IPS DF 6.9 (cell line): ENCODE measurements at places on chromosomes 7 and 10.

DNA sequence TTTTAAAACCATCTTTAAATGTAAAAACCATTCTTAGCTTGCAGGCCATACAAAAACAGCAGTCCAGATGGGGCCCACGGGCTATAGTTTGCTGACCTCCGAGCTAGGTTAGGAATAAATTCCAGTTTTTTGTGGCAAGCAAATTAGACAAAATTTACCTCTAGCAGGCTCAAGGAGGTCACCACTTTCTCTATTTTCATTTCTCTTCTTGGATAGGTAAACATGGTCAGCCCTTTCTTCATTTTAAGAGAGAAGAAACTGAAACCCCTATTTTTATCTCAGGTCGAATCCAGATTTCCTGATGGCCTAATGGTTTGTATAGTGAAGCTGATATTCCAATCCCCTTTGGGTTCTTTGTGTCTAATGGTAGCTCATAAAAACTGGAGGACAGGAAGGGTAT lies 10.7 kb downstream of the IKZF5 start:
- no peak overlapping the region for H3K4me3 ChIP-seq

- no peak overlapping the region for H3K27ac ChIP-seq
- DNase-seq, result no peak
- no peak overlapping the region for H3K4me3 ChIP-seq
- H3K27me3 ChIP-seq, result peaks cover 32% of the 10 kb centered on the region
- H3K4me1 ChIP-seq, result no peaks in the 10 kb centered on the region; the same call in 1 of the 2 replicates
- no peaks in the 10 kb centered on the region for H3K36me3 ChIP-seq
Measured at GRCh38 chr7:155799514-155799913, 12.7 kb downstream of the SHH start.

DNA sequence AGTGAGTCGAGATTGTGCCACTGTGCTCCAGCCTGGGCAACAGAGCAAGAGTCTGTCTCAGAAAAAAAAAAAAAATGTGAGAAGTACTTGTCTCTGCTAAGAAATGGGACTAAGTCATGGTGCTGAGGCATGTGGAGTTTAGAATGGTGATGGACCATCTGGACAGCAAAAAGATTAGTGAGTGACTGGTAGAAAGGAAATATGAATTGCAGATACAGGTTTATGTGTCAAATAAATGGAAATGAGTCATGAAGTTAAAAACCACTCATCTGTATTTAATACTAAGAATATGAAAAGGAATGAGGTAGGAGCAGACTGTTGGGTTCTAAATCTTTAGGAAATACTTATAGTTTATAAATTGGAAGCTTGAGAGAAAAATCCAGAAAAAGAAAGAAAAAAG lies 625.7 kb upstream of the ANKRD30A start:
- H3K27me3 ChIP-seq, result no peaks in the 10 kb centered on the region
- no peak for DNase-seq
- H3K4me1 ChIP-seq, result no peaks in the 10 kb centered on the region
- H3K36me3 ChIP-seq, result no peaks in the 10 kb centered on the region
- no peak overlapping the region for H3K27ac ChIP-seq

DNA sequence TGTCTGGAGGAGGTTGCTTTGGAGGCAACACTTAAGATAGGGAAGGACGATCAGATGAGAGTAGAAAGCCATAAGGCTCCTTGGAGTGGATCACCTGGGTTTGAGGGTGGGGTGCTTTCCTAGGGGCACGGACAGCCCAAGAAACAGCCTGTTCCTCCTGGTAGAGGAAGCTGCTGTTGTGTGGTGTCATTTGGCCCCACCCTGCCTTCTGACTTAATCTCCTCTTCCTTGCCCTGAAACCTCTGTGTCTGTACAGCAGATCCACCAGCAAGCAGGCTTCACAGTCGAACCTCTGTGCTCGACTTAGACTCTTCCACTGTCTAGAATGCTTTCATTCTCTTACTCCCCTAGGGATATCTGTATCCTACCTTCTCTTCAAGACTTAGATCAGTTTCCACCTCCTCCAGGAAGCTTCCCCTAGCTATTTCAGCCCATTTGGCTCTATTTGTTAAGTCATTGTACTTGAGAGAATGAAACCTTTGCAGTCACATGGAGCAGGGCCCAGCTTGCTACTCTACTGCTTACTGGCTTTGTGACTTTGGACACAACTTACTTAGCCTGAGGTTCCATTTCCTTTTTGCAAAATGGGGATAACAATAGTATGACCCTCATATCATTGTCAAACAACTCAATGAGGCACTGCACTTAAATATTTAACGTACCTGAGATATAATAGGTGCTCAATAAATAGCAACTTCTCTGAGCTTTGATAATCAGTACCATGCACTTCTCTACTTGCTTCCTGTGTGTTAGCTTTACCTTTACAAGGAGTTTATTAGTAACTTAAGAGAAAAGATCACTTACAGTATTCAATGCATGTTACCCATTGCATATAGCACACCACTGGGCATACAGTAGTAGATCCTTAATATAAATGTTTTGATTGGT lies 5.0 kb downstream of the MXI1 start:
- H3K4me3 ChIP-seq, result no peak overlapping the region
- H3K4me1 ChIP-seq, result peaks cover 2% of the 10 kb centered on the region; the same call in 1 of the 2 replicates
- peaks cover 14% of the 10 kb centered on the region for H3K27me3 ChIP-seq

- H3K4me1 ChIP-seq, result no peaks in the 10 kb centered on the region
- H3K27me3 ChIP-seq, result no peaks in the 10 kb centered on the region
- no peak overlapping the region for H3K27ac ChIP-seq
- no peak overlapping the region for H3K4me3 ChIP-seq
Measured at GRCh38 chr7:53607961-53608360, 572.5 kb downstream of the POM121L12 start.

DNA sequence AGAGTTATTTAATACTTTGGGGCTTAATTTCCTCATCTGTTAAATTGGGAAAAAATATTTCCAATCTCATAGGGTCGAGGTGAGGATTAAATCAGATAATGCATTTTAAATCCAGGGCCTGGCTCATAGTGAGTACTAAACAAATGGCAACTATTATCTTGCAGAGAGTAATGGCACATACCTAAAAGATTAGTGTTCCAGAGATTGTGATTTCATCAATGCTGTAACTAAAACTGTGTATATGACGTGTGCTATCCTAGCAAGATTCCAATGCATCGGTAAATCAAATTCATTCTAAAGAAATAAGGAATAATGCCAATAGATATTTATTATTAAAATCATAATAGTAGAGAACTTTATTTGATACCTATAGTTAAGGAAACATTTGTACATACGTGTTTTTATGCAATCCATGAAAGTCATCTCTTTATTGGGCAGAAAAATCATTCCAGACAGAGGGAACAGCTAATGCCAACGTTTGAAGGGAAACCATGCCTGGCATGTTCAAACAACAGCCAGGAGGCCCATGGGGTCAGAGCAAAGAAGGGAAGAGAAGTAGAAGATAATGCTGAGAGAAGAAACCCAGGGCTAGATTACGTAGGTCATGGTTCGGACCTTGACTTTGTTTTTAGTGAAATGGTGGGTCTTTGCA lies 174.8 kb upstream of the AGR3 start:
- no peak overlapping the region for H3K27ac ChIP-seq
- DNase-seq, result no peak
- H3K27me3 ChIP-seq, result no peaks in the 10 kb centered on the region
- H3K4me1 ChIP-seq, result no peaks in the 10 kb centered on the region

DNA sequence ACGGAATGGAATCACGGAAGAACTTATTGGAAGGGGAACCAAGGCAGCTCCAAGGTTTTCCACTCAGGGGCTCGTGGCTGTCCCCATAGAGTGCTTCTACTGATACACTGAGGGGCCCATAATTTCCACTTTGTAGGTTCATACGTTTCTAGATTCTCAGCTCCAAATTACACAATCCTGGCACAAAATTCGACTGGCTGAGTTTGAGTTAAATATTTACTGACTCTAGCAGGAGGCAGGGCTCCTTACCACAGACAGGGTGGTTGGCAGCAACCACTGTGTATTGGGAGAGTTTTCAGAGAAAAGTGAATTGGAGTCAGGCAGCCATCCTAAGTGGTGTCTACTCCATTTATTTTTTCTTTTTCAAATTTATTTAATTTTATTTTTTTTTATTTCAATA lies 55.4 kb upstream of the SEC61G start:
- no peak for DNase-seq
- H3K27me3 ChIP-seq, result no peaks in the 10 kb centered on the region
- H3K4me3 ChIP-seq, result no peak overlapping the region
- no peak overlapping the region for H3K27ac ChIP-seq
- no peaks in the 10 kb centered on the region for H3K4me1 ChIP-seq
- no peaks in the 10 kb centered on the region for H3K36me3 ChIP-seq

DNA sequence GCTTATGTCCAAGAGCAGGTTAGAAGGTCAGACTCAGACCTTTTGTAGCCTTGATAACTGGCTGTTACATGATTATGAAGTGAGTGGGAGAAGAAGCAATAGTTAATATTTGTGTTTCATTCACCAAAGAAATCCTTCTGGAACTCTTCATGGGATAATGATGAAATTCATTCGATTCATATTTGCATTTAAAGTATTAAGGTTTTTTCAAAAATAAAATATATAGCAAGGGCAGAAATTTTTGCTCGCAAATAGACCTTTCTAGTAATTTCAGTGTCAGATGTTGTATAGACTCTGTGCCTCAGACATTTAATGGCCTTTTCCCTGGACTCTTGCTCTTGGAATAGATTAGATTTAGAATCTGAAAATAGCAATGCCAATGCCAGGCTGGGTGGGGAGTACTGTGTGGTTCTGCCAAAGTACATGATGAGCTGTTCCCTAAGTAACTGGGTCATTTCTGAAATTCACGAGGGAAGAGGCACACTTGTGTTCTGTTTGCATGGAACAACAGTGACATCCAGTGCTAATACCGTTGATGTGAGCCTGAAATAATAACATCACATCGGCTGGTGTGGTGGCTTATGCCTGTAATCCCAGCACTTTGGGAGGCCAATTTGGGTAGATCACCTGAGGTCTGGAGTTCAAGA lies 119.2 kb downstream of the MBL2 start:
- no peak overlapping the region for H3K4me3 ChIP-seq
- H3K27ac ChIP-seq, result no peak overlapping the region
- H3K27me3 ChIP-seq, result no peaks in the 10 kb centered on the region
- no peaks in the 10 kb centered on the region for H3K4me1 ChIP-seq
- no peak for DNase-seq

DNA sequence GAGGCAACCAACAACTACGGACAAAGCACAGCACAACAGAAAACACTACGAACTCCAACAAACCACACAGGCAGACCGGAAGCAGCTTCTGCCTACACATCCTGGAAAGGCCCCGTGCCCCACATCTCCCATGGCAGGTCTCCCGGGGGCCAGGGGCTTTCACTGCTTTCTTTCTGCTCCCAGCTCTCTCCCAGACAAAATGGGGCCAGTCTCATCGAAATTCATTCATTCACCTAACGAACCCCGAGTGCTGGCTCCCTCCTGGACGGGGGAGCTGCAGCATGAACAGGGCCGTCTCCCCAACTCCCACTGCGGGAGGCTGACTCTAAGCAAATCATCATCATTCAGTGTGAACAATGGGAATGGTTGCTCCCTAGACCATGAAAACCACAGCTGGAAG lies 47.6 kb upstream of the NANOS1 start:
- H3K27me3 ChIP-seq, result no peaks in the 10 kb centered on the region
- no peak overlapping the region for H3K4me3 ChIP-seq
- H3K36me3 ChIP-seq, result no peaks in the 10 kb centered on the region

- peaks cover 4% of the 10 kb centered on the region; the same call in 1 of the 2 replicates for H3K27me3 ChIP-seq
- no peak for DNase-seq
- H3K36me3 ChIP-seq, result no peaks in the 10 kb centered on the region
- H3K4me3 ChIP-seq, result no peak overlapping the region; the same call in 1 of the 2 replicates
- H3K27ac ChIP-seq, result no peak overlapping the region
Measured at GRCh38 chr7:127536741-127537140, 48.7 kb downstream of the GCC1 start.

DNA sequence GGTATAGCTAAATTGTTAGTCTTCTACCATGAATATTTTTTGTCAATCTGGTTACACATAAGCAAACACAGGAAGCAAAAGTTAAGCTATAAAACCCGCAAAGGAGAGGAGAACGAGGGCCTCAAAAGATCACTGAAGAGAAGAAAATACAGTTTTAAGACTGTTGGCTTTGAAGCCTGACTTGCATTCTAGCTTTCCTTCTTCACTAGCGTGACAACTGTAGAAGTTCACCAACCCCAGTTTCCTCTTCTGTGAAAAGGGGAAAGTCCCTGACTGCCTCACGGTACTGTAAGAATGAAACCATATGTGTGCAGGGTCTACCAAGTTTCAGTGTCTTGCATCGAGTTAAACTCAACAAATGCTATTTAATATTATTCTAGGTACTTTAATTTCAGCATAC lies 7.5 kb upstream of the LRRN3 start:
- H3K27ac ChIP-seq, result no peak overlapping the region
- H3K27me3 ChIP-seq, result no peaks in the 10 kb centered on the region
- no peaks in the 10 kb centered on the region for H3K36me3 ChIP-seq
- no peak overlapping the region for H3K4me3 ChIP-seq
- peaks cover 3% of the 10 kb centered on the region; the same call in 1 of the 2 replicates for H3K4me1 ChIP-seq

GRCh38 chr10:103564116-103564501 lies 70.6 kb downstream of the NEURL1 start:
- no peaks in the 10 kb centered on the region for H3K27me3 ChIP-seq
- no peaks in the 10 kb centered on the region for H3K36me3 ChIP-seq
- H3K4me3 ChIP-seq, result no peak overlapping the region
- no peaks in the 10 kb centered on the region for H3K4me1 ChIP-seq
- no peak overlapping the region for H3K27ac ChIP-seq

- H3K4me3 ChIP-seq, result no peak overlapping the region
- no peaks in the 10 kb centered on the region; the same call in 1 of the 2 replicates for H3K4me1 ChIP-seq
- no peak for DNase-seq
- H3K36me3 ChIP-seq, result 0 out of 2 replicates have a peak, but pooled peaks cover 3% of the 10 kb centered on the region
- no peak overlapping the region for H3K27ac ChIP-seq
Measured at GRCh38 chr10:102519246-102519825, 15.6 kb downstream of the SUFU start.

GRCh38 chr7:44058759-44059218 lies 6.6 kb downstream of the PGAM2 start:
- peaks cover 38% of the 10 kb centered on the region for H3K36me3 ChIP-seq
- no peaks in the 10 kb centered on the region for H3K27me3 ChIP-seq
- H3K4me3 ChIP-seq, result no peak overlapping the region

GRCh38 chr10:46235705-46236545 lies 50.9 kb upstream of the ANTXRL start:
- DNase-seq, result no peak
- no peak overlapping the region for H3K4me3 ChIP-seq
- H3K27ac ChIP-seq, result no peak overlapping the region
- no peaks in the 10 kb centered on the region for H3K36me3 ChIP-seq
- no peaks in the 10 kb centered on the region for H3K27me3 ChIP-seq
- no peaks in the 10 kb centered on the region for H3K4me1 ChIP-seq

DNA sequence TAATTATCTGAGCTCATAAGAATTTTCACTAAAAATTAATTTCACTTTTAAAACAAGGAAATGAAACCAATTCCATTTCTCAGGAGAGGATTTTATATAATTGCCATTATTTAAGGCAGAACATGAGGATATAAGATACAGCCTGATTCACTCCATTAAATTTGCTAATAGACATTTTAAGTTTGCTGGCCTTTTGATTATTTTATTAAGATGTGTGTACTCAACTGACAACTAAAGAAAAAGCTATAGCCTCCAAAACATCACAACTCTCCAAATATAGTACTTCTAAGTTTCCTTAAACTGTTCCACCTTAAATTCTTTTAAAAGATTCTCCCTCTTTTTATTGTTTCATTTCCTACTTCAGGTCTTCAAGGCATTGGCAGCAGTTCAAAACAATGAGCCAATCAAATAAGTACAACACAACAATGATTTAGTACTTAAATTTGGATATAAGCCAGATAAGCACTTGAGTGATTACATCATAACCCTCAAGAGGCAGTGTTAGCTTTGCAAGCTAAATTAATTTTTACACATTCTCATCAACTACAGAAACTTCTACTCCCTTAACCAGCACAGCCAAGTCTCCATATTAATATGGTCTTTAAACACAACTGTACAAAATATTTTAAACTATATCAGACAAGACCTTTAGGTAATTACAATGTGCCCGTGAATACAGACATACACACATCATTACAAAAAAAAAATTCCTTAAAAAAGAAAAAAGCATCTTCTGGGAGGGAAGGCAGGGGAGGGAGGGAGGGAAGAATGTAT lies 121.8 kb downstream of the KMT2C start:
- no peak overlapping the region for H3K4me3 ChIP-seq
- H3K27me3 ChIP-seq, result no peaks in the 10 kb centered on the region
